ENCODE measurements at places on chromosomes 3 and 15.
A peak's percentile ranks its signal among the peaks of the same experiment; 100 is the strongest.

DNA sequence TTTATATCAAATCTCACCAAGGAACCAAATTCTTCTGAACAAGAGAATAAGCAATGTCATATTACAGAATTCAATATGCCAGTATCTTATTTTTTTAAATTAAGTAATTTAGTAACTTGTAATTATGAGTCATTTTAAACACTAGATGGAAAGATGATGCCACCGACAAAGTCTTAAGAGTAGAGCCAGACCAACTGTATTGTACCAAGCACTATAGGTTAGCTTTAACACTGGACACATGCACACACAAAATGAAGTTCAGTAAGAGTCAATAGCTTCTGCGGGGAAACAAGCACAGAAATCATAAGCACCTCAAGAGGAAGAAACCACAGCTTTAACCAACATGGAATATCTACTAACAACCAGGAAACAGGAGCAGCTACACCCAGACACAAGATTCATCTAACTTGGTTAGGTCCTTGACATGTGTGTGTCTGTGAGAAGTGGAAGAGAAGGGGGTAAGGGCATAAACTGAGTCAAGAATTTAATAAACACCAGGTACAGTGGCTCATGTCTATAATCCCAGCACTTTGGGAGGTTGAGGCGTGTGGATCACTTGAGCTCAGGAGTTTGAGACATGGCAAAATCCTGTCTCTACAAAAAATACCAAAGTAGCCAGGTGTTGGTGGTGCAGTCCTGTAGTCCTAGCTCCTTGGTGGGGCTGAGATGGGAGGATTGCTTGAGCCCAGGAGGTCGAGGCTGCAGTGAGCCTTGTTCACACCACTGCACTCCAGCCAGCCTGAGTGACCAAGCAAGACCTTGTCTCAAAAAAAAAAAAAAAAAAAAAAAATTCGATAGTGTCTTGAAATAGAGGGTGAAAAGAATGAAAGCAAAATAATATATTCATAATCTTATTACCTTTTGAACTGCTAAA, 28.9 kb downstream of the DENND4A start:
- DNase-seq: no peak

GRCh38 chr3:43180027-43180426, 74.1 kb upstream of the POMGNT2 start:
- peak; percentile 91 for DNase-seq

DNA sequence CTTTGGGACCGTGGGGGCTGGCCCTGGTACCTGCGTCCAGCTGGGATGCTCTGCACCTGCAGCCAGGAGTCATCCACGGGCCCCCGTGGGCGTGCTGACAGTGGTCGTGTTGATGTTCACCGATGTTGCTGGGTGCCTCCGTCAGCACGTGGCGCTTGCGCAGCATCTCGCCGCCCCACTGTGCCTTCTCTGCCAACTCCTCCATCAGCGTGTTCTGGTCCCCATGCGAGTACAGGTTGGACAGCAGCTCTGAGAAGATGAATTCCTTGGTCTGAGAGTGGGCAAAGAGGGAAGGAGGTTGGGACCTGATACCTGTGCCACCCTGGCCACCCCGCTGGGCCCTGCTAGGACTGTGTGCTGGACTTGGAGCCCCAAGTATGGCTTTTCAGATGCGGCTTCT, 61.4 kb downstream of the ADAMTS7 start:
- no peak for DNase-seq

- DNase-seq: no peak
These were observed 271.0 kb downstream of the GABRG3 start for GRCh38 chr15:27241943-27242342.

- no peak for DNase-seq
These were observed 35.9 kb downstream of the CFAP91 start for GRCh38 chr3:119738741-119739140.

- DNase-seq: no peak
These were observed 35.4 kb upstream of the SFMBT1 start for GRCh38 chr3:53081318-53081717.

DNA sequence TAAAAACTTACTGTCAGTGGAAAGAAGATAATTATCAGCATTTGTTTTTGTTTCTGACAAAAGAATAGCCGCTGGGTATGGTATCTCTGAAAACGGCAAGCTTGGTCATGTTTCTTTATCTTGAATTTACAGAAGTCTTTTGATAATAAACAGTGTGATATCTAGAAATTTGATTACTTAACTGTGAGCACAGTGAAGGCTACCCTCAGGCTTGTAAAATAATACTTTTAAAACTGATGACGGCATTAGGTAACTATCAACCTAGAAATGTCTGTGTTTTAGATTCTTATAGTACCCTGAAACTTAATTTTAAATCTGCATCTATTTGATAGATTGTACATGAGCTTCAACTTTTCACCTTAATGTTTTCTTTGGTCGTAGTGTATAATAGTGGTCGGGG, 43.4 kb downstream of the NSUN3 start:
- no peak for DNase-seq

DNA sequence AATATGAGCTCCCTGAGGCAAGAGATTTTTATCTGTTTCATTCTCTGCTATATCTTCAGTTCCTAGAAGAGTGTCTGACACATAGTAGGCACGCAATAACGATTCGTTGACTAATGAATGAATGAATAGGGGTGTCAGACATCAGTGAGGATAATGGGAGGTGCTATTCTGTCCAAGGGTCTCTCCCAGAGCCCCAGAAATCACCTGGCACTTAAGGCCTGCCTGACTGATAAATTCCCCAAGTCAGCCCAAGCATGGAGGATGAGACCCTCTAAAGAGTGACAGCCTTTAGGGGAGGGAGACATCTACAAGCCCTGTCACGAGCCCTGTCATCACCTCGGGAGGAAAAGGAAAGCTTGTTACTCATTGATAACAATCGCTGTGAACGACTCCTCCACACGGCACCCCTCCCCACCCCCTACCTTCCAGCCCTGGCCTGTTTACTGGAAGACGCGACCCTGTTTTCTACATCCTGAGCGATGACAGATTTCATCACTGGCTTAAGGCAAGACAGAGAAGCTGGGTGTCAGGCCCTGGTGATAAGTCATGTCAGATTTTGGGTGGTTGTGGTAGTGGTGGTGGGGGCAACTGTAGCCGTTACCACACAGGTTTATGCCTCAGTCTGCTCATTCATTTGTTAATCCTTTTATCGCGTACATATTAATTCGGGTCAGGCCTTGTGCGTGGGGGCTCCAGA, 23.1 kb downstream of the BHLHE40 start:
- DNase-seq: no peak

DNA sequence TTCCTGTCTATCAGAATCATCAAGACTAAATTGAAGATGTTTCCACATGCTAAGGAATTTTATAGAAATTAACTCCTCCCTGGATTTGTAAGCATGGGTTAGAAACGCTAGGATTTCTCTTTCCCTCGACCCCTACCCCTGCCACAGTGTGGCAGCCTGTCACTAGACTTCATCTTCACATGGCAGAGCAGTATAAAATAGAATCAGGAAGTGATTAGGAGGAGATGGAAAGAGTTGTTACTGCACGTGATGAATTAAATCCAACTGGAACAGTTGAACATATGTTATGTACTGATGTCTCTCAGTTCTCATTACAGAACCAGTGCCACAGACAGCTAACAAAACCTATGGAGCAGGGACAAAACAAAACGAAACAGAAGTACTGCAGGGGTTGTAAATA, 130.0 kb upstream of the BNIP2 start:
- no peak for DNase-seq

- no peak for DNase-seq
These were observed 11.5 kb downstream of the SEMA7A start for GRCh38 chr15:74422265-74422651.

- DNase-seq: peak; percentile 63
These were observed 22.5 kb downstream of the POPDC2 start for GRCh38 chr3:119637679-119638477.

DNA sequence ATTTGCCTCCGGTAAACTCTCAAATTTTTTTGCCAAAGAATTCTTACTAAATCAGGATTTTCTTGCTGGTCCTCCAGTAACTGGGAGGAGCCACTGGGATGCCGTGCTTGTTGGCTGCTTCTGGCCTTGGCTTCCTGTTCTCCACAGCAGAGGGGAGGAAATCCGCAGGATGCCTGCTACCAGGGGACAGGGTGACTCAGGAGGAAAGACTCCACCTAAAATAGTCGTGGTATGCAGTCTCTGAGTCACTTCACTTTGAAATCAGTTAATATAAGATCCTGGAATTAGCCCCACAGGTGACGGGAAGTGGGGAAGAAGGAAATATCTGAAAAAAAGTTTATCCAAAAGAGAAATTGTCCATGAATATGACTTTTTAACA, 6.5 kb upstream of the TM4SF18 start:
- DNase-seq: peak; percentile 60

GRCh38 chr15:85494048-85494777, 113.8 kb downstream of the AKAP13 start:
- peak; percentile 77 for DNase-seq

DNA sequence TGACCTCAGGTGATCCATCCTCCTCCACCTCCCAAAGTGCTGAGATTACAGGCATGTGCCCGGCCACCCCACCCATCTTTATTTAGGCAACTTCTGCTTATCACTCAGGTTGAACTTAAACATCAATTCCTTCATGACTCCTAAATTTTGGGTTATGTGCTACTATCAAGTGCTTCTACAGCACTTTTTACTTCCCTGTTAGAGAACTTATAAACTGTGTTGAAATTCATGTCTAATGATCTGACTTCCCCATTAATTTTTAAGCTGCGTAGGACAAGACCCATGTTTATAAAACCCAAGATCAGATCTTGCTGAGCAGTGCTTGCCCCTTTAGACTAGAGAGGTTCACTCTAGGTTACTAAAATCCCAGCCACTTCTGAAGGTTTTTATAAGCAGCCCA, 266.2 kb upstream of the TPRG1 start:
- DNase-seq: no peak
